Stimulated activated CD4-positive, alpha-beta T cell treated with anti-CD3 and anti-CD28 coated beads, Interleukin-15, amount 100 ng/mL, for 48 hours (primary cell): ENCODE measurements at places on chromosomes 4 and X.

DNA sequence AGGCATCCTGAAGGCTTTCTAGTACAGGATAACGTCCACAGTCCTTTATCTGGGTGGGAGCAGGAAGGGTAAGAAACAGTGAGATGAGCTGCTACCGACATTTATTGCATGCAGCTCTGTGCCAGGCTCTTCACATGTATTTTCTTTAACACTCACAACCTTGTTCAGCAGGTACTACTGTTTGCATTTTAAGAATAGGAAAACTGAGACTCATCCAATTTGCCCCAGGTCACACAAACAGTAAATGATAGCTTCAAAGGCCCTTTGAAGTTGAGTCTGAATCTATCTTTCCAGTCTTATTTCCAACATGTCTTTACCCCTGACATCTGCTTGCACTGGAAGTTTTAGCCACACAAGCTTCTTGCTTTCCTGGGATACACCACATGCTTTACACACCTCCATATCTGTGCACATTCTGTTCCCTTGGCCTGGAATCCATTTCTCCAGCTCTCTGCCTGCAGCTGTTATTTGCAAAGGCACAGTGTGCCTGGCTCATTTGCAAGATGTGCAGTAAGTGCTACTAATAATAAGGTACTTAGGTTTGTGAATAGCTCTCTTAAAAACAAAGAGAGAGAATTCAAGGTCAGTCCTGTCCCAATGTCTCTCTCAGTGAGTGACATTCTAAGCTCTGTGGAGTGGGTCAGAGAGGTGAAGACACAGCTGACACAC, 61.2 kb downstream of the METTL14 start:
- no peak for DNase-seq

- DNase-seq, result no peak
Measured at GRCh38 chrX:45845142-45845541, 644.5 kb upstream of the DIPK2B start.

- DNase-seq, result no peak
Measured at GRCh38 chrX:143536176-143536575, 18.9 kb upstream of the SPANXN3 start.

GRCh38 chr4:11976726-11977263, 548.1 kb upstream of the HS3ST1 start:
- DNase-seq, result no peak

- no peak for DNase-seq
Measured at GRCh38 chr4:133483600-133484246, 334.6 kb downstream of the PCDH10 start.
